Chondrocyte (in vitro differentiated cells): ENCODE measurements at places on chromosomes 6 and 20.

- DNase-seq: no peak
- no peak overlapping the region for H3K4me3 ChIP-seq
- no peaks in the 10 kb centered on the region for H3K4me1 ChIP-seq
- H3K36me3 ChIP-seq: peaks cover 3% of the 10 kb centered on the region
Observed at GRCh38 chr20:2932498-2932897, 59.2 kb downstream of the PTPRA start.

DNA sequence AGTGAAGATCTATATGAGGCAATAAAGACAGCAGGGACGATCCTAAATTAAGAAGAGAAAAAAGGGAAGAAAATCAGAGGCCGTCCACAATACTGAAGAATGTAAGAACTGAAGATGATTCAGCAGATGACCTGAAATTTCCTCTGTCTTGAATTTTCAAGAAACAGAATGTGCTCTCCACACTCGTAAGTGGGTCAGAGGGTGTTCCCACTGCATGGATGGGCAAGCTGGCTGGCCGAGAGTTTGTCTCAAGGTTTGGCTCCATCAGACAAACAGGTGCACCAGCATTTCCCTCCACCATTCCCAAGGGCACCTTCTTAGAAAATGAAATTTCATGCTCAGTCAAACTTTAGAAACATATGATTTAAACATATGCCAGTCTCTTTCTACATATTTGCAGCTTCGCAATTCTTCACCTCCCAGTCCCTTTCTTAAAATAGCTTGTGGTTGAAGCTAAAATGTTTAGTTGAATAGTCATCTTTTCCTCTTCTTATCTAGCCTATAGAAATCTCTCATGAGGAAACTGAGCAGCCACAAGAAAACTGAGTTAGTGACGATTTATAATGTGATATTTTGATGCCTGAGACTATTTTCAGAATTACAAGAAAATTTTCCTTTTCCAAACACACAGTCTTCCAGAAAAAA, 576.4 kb downstream of the PRKN start:
- peak overlapping the region; percentile 90 for H3K27ac ChIP-seq
- H3K4me1 ChIP-seq: peaks cover 47% of the 10 kb centered on the region
- DNase-seq: no peak
- H3K36me3 ChIP-seq: no peaks in the 10 kb centered on the region

- no peak overlapping the region for H3K4me3 ChIP-seq
- no peak for DNase-seq
- no peaks in the 10 kb centered on the region for H3K36me3 ChIP-seq
- H3K27ac ChIP-seq: no peak overlapping the region
- peaks cover 11% of the 10 kb centered on the region for H3K4me1 ChIP-seq
- no peaks in the 10 kb centered on the region for H3K27me3 ChIP-seq
Observed at GRCh38 chr6:9467741-9468140, 947.1 kb downstream of the TFAP2A start.

DNA sequence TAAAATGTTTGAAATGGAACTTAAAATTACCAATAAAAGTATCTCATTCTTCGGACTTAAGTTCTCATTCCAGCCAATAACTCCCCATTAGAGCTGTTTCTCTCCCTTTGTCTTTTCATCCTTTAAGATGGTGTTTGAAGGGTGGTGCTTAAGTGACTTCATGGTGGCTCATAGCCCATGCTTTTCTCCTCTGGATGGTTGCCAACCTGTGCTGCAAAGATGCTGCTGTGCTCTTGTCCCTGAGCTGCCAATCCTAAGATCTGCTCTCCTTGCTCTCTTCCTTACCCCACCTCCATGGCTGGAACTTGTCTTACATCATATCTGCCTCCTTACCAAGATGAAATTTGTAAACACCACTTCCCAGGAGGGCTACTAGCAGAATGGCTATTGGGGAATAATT, 31.6 kb upstream of the PNRC1 start:
- DNase-seq: no peak
- peaks cover 25% of the 10 kb centered on the region for H3K4me1 ChIP-seq
- no peaks in the 10 kb centered on the region for H3K27me3 ChIP-seq
- no peak overlapping the region for H3K27ac ChIP-seq
- no peaks in the 10 kb centered on the region for H3K36me3 ChIP-seq

GRCh38 chr6:162681447-162681846, 46.1 kb downstream of the PRKN start:
- H3K27ac ChIP-seq: peak overlapping the region; percentile 68
- peaks cover 2% of the 10 kb centered on the region for H3K36me3 ChIP-seq
- no peak overlapping the region for H3K4me3 ChIP-seq
- H3K4me1 ChIP-seq: peaks cover 50% of the 10 kb centered on the region
- no peaks in the 10 kb centered on the region for H3K27me3 ChIP-seq

DNA sequence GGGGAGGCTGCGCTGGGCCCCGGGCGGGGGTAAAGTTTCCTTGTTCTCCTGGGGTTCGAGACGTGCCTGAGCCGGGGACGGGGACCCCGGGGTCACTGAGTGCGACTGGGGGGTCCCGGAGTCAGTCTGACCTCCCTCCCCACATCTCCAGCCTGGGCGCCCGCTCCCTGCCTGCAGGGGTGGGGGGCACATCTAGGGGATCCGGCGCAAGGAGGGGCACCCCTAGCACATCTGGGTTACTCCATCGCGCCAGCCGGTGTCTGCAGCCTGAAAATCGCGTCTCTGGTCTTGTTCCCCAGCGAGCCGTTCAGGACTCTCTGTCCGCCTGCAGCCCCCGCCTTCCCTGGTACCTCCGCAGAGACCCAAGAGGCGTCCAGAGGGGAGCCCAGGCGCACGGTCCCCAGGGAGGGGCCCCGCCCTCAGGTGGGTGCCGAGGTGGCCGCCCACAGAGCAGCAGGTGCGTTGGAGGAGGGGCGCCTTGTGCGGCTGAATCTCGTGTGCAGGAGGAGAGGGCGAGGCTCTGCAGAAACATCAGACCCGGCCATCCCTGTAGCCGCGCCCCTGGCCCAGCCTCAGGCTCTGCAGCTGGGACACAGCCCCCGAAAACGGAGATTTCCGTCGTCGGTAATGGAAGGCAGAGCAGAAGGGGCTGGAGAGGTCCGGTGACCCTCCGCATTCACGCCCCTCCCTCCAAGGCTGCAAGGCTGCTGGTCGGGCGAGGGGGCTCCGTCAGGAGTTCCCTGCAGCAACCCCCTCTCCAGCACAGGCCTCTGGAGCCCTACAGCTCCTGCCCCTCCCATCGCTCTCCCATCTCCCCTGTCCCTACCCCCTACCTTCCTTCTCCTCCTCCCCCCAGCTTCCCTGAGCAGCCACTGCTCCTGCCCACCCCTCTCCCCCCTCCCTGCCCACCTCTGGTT, 628 bp upstream of the CHRNA4 start:
- peaks cover 24% of the 10 kb centered on the region for H3K27me3 ChIP-seq
- no peaks in the 10 kb centered on the region for H3K36me3 ChIP-seq
- no peak overlapping the region for H3K4me3 ChIP-seq

- DNase-seq: no peak
- H3K4me1 ChIP-seq: no peaks in the 10 kb centered on the region
- H3K4me3 ChIP-seq: no peak overlapping the region
- no peak overlapping the region for H3K27ac ChIP-seq
- H3K36me3 ChIP-seq: no peaks in the 10 kb centered on the region
- H3K27me3 ChIP-seq: peaks cover 9% of the 10 kb centered on the region
Observed at GRCh38 chr20:23484081-23484480, 6.8 kb upstream of the CST8 start.

DNA sequence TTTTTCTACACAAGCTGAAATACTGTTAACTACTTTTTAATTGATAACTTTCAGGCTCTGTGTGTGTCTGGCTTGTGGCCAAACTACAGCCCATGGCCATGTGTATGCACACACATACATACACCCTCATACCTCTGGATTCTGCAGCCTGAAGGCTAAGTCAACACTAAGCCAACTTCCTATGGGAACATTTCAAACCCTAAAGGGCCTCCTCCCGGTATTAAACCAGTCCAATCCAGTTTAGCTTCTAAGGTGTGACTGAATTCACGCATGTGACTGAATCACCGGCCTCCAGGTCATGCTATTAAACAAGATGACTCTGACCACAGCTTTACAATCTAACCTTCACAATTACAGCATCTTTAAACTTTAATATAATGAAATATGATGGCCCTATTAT, 20.7 kb upstream of the DST start:
- H3K4me1 ChIP-seq: peaks cover 35% of the 10 kb centered on the region
- H3K36me3 ChIP-seq: peaks cover 1% of the 10 kb centered on the region
- no peak overlapping the region for H3K4me3 ChIP-seq
- H3K27ac ChIP-seq: no peak overlapping the region
- DNase-seq: no peak

GRCh38 chr6:72974276-72974675, 251.0 kb downstream of the KHDC1L start:
- DNase-seq: no peak
- no peak overlapping the region for H3K4me3 ChIP-seq
- no peaks in the 10 kb centered on the region for H3K27me3 ChIP-seq
- H3K36me3 ChIP-seq: peaks cover 2% of the 10 kb centered on the region

DNA sequence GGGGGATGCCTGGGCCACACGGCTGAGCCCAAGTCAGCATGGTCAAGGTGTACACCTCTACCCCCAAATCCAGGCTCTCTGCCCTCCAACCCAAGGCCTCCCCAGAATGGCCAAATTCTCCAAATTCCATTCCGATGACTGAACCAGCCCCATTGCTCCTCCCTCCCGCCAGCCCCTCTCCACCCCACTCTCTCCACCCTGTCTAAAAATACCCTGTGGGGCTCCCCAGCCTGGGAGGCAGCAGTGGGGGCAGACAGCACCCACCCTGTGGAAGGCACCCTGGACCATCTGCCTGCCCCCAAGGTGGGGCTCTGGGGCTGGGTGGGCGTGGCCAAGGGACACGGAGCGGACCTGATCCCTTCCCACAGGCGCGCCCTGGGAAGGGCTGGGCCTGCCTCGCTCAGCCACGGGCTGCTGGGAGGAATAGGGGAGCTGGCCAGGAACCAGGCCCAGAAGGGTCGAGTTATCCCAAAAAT, 11.4 kb downstream of the TEAD3 start:
- peak overlapping the region; percentile 4 for H3K4me3 ChIP-seq
- no peaks in the 10 kb centered on the region for H3K27me3 ChIP-seq
- H3K4me1 ChIP-seq: peaks cover 44% of the 10 kb centered on the region
- H3K36me3 ChIP-seq: peaks cover 6% of the 10 kb centered on the region

- H3K36me3 ChIP-seq: peaks cover 18% of the 10 kb centered on the region
- no peak overlapping the region for H3K4me3 ChIP-seq
- no peak for DNase-seq
- peak overlapping the region; percentile 84 for H3K27ac ChIP-seq
- H3K4me1 ChIP-seq: peaks cover 47% of the 10 kb centered on the region
Observed at GRCh38 chr20:49821870-49822331, 9.3 kb downstream of the SLC9A8 start.

- H3K4me1 ChIP-seq: no peaks in the 10 kb centered on the region
- H3K27me3 ChIP-seq: peaks cover 61% of the 10 kb centered on the region
- peaks cover 2% of the 10 kb centered on the region for H3K36me3 ChIP-seq
- no peak overlapping the region for H3K27ac ChIP-seq
- H3K4me3 ChIP-seq: no peak overlapping the region
Observed at GRCh38 chr20:46991880-46992639, 97.4 kb downstream of the EYA2 start.

DNA sequence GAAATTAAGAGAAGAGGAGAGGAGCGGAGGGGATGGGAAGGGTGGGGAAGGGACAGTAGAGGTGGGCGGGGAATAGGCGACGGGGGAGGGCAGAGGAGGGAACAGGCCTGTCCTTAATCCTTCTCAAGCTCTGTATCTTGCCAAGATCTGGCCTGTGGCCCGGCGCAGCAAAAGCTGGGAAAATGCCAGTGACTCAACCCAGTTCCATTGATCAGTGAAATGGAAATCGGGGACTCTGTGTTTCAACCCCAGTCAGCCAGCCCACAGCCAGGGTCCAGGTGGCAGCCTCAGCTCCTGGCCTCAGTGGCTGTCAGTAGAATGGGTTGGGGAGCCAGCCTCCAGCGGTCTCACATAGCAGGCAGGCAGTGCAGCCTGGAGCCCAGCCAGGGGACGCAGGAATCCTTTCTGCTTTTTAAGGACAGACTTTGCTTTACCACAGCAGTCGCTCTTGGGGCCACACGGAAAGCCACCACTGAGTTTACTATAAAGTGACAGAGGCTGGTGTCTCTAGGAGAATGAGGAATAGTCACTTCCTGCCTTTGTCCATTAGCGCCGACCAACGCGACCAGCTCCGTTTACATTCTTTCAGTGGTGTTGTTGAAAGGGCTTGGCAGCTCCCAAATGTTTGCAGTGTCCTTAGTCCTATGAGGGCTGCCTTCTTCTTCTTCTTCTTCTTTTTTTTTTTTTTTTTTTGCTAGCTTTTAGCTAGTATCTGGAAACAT, 128.0 kb downstream of the RIN2 start:
- peaks cover 1% of the 10 kb centered on the region for H3K36me3 ChIP-seq
- H3K27me3 ChIP-seq: no peaks in the 10 kb centered on the region
- no peak for DNase-seq
- H3K4me1 ChIP-seq: peaks cover 63% of the 10 kb centered on the region
- peak overlapping the region; percentile 81 for H3K27ac ChIP-seq

DNA sequence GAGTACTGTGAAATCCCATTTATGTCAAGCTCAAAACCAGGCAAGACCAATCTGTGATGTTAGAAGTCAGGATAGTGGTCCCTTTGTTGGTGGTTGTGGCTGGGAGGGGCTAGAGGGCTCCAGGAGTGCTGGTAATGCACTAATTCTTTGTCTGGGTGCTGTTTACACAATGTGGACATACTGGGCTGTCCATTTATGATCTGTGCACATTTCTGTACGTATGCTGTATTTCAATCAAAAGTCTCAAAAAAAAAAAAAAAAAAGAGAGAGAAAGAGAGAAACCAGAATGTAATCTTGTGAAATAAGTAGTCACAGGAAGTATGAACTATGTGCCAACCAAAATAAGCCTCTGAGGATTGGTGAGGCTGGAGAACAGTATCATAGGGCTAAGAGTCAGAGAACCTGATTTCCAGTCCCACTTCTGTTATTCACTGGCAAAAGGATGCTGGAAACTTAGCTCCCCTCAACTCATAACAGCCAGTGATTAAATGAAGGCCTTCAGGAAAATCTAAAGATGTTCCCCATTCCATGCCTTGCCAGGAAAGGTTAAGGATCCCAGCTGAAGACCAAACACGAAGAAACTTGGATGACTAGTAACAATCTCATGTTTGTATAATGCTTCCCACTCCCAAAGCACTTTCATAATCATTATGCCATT, 19.6 kb upstream of the TRAM2 start:
- H3K27me3 ChIP-seq: no peaks in the 10 kb centered on the region
- peaks cover 42% of the 10 kb centered on the region for H3K4me1 ChIP-seq
- peak overlapping the region; percentile 99 for H3K27ac ChIP-seq
- H3K4me3 ChIP-seq: no peak overlapping the region

GRCh38 chr6:38501931-38502330, 137.8 kb downstream of the BTBD9 start:
- no peak overlapping the region for H3K4me3 ChIP-seq
- H3K27ac ChIP-seq: no peak overlapping the region
- DNase-seq: no peak
- H3K4me1 ChIP-seq: peaks cover 3% of the 10 kb centered on the region

- H3K36me3 ChIP-seq: no peaks in the 10 kb centered on the region
- DNase-seq: no peak
- no peaks in the 10 kb centered on the region for H3K27me3 ChIP-seq
- no peak overlapping the region for H3K4me3 ChIP-seq
- no peak overlapping the region for H3K27ac ChIP-seq
Observed at GRCh38 chr20:53387983-53388675, 205.5 kb downstream of the ZNF217 start.
